ENCODE measurements at places on chromosomes 3 and 15.
A peak's percentile ranks its signal among the peaks of the same experiment; 100 is the strongest.

- no peak for DNase-seq
These were observed 14.1 kb downstream of the RPLP1 start for GRCh38 chr15:69466733-69467132.

- DNase-seq = no peak
These were observed 92.8 kb downstream of the CCNL1 start for GRCh38 chr3:157067114-157067513.

DNA sequence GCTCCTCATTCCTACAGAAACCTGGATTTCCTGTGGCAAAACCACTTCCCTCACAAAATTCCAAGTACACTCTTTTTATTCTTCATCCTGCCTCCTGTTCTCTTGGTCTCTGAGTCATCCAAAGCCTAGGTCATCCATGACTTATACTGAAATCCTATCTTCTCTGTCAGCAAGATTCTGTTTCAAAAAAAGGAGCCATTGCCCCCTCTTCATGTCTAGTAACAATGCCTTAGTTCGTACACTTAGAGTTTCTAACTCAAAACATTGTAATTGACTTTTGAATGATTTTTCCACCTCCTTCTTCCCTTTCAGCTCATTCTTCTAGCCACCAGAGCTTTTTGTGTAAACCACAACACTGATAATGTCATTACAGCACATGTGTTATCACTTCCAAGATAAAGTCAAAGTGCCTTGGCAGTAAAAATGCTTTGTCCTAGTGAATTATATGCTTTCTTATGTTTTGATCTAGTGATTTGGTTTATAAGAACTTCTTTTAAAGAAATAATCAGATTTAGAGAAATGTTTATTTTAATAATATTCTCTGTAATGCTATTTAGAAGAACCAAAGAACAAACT is 256.5 kb upstream of the NECTIN3 start:
- DNase-seq = no peak

- DNase-seq = no peak
These were observed 104.4 kb downstream of the LRRK1 start for GRCh38 chr15:101023501-101024072.

DNA sequence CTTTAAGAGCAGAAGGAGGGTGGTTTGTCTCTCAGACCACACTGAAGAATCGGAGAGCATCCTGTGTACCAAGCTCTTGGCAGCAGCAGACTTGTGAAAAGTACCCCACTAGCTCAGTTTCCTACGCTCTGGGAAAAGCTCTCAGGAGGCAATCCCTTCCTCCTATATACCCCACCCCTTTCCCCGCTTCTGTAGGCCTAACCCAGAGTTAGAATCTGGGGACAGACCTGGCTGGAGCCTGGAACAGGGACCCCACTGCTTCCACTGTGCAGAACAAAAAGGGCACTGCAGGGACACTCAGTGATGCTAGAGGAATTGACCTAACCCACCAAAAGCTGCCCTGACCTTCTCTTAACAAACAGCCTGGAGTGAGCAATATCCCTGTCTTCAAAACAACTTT is 70.0 kb upstream of the CCDC39 start:
- DNase-seq = no peak

GRCh38 chr15:66832664-66833063 is 130.6 kb downstream of the SMAD6 start:
- peak; percentile 28 for DNase-seq

DNA sequence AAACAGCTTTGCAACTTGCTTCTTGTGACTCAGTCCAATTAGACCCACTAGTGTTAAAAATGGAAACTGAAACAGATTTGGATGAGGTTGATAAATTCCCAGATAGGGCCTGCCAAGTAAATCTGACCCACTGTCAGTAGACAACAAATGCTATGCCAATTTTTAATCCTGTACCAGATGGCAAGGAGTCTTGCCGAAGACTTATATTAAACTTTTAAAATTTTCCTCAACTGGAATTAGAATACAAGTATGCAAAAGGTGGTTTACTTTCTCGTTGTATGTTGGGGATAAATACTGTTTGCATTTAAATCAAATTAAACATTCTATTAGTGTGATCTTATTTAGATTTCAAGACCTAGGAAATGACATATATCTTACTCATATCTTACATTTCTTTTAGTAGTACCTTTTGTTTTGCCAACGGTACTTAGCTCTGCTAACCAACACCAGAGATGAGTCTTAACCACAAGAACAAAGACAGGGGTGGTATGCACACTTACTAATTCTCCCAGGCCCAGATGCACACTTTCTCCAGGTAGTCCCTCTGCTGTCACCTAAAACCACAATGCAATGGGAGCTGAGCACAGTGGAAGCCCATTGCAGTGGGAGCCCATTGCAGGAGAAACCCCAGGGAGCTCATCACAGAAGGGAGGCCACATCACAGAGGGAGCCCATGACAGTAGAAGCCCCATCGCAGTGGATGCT is 77.8 kb downstream of the WWTR1 start:
- DNase-seq = no peak

DNA sequence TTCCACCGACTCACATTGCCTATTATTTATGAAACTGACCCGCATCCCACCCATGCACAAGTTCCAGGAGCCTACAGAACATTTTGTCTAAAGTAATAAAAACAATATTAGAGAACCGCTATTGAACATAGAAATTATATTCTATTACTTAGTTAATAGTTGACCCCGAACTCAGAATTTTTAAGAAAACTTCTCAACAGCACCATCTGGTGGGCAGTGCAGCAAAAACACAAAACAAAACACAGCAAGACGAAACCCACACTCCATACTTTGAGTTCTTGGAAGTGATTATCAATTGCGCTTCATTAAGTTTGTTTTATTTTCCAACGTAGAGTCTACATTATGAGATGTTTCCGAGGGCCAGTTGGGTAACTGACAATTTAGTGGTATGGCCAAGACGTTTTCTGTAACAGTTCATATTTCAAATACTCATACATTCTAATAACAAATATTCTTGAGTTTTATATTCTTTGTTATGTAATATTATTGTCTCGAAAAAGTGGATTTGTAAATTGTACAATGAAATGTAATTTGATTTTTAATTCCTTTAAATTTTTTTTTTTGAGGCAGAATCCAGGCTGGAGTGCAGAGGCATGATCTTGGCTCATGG is 24.0 kb upstream of the C3orf70 start:
- DNase-seq = peak; percentile 38

DNA sequence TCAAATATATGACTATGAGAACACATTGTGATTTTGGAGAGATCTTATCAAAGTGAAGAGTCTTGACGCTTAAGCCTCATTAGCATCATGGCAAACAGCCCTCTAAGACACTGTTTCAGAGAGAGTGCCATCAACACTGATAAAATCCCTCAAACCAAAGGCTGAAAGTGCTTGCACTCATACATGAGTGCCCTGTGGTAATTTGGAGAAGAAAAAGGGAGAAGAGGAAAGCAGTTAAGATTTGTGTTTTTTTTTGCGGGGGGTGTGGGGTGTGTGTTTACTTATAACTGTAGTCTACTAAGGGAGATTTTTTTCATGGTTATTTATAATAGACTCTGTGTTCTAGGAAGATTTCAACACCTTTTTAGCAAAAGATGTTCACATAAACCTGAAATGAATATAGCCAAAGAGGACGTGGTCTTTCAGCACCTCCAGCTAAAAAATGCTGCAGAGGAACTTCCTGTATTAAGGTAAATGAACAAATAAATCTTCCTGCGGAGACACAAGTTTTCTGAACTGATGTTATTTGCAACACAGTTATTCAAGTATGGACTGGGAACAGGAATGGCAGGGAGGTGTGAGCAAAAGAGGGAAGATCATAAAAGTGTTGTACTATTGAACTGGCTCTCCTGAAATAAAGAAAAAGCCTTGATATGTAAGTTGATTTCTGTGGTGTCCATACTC is 81.9 kb upstream of the TGFBR2 start:
- DNase-seq = no peak

GRCh38 chr3:47613722-47614121 is 35.1 kb upstream of the CSPG5 start:
- DNase-seq = peak; percentile 37

- DNase-seq = no peak
These were observed 132.3 kb downstream of the LMLN start for GRCh38 chr3:198092276-198092675.

DNA sequence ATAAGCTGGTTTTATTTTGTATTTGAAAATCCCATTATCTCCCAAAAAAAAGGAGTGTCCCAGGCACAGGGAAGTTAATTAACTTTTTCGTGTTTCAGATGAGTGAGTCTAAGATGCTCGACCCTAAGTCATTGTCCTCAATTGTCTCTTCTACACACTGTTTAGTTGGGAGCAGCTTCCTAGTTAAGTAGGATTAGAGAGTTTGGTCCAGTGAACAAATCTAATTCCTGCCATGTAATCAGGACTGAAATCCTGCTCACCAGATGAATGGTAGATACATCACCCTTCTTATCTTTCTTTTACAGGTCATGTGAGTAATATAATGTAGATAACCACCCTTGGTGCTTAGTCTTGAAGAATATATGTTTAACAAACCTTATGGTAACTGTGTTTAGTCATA is 228.9 kb upstream of the MANF start:
- DNase-seq = no peak

DNA sequence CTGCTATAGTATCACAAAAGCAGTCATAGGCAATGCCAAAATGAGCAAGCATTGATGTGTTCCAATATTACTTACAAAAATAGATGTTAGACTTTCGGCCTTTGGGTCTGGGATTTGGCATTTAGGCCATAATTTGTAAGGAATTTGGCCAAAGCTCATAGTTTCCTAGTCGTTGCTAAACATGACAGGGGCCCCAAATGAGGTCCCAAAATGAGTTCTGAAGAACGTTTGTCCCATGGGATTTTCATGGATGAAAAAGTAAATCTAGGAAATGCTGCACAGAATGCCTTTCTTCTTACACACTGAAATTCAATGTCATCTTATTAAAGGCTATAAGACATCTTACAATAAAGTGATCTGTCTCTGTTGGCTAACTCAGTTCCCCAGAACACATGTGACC is 456.0 kb downstream of the CNTN4 start:
- no peak for DNase-seq

DNA sequence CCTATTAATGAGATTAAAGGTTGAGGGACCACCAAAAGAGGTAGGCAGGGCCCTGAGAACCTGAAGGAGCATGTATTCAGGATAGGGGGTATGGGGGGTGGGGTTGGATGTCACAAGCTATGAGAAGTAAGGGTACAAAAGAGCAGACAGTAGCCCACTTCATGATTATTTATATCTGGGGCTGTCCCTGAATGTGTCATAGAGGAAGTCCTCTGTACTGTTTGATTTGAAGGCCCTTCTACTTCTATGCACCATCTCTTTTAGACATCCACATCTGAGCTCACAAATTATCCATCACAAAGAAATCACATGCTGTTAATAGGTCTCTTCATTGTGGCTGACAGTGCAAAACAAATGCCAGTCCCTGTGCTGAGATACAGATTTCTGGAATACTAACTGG is 68.6 kb downstream of the FHIT start:
- no peak for DNase-seq

DNA sequence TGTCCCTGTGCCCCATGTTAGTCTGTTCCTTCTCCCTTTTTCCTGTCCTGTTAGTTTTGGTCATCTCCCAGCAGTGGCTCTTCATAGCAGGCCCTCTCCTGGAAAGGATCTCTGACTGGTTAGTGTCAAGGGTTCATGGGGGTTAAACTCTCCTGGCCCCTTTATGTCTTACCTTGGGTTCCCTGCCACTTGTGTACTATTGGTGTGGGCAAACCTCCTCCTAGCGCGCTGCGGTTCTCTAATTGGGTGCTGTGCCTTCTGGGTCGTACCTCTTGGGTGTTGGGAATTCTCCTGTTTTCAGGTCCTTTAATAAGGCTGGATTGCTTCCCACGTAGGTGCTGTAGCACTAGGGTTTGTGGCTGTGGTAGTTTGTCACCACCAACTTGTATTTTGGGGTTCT is 18.8 kb downstream of the GMPS start:
- DNase-seq = no peak

DNA sequence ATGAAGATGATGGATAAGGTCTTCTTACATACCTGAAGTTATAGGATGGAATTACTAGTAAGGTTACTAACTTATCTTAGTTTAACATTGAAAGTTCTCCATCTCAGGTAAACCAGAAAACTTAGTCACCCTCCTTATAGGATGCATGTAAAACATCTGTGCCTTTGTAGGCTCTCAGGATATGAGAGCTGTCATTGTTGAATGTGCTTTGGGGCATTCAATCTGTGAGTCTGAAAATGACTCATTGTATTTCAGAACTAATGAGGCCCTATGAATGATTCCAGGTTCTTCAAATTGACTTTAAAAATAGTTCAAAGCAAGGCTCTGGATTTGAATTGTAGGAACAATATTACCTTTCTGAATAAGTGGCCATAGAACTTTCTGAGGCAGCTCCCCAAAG is 237.7 kb upstream of the AZI2 start:
- no peak for DNase-seq

- no peak for DNase-seq
These were observed 168.8 kb downstream of the ADAMTS9 start for GRCh38 chr3:64518950-64519349.

- DNase-seq = no peak
These were observed 74.4 kb downstream of the MGLL start for GRCh38 chr3:127747751-127748521.

DNA sequence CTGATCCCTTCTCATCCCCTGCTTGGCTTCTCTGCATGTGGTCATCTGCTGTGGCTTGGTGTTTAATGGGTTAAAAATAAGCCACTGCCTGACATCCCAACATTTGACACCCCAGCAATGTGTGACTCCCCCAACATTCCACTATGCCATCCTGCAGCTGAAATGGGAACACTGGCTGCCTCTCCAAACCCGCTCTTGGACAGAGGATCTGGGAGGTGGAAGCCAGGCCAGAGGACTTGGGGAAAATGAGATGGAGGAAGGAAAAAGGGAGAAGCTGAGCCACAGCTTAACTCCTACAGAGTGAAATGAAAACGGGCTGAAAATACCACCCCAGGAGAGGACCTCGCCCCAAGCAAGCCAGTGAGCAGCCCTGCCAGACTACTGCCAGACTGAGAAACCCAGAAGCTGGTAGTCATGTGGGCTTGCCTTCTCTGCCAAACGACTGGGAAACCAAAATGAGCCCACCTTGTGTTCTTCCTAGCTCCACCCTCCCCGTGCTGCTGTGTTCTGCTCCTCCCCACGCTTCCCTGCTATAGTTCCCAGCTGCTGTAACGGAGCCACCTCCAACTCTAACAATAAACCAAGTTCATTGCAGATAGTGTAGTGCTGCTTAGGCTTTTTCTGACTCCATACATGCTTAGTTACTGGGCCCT is 13.7 kb downstream of the MAP1A start:
- DNase-seq = no peak

GRCh38 chr15:92068121-92068520 is 214.6 kb downstream of the SLCO3A1 start:
- DNase-seq = no peak

DNA sequence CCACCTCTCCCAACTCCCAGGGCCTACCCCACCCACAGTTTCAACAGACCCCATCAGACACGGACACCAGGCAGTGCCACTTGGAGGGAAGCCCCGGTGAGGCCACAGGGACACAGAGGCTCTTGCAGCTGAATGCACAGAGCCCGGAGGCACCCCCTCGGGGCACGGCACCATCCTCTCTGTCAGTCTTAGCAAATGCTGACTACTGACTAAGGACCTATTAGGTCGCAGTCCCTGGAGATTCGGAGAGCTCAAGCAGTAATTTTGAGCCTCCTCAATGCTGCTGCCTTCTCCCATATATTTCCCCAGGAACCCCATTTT is 79.9 kb downstream of the VGLL4 start:
- no peak for DNase-seq

- no peak for DNase-seq
These were observed 191.9 kb upstream of the LRIG1 start for GRCh38 chr3:66692766-66693150.

- peak; percentile 95 for DNase-seq
These were observed at the start of gene MCTP2 for GRCh38 chr15:94230883-94231722. MCTP2 (plus strand) TSS chr15:94231561; CDS start chr15:94298266, 66,705 bp downstream.
